GM23248 (cell line): ENCODE measurements at places on chromosomes 7 and 10. TPM values are rescaled to one million over a fixed set of nuclear protein-coding genes. Genes with fewer than 3 reads are reported as not detected.

Gene OPN1SW
- 2.2 and 2.6 TPM in 2 replicates for polyA plus RNA-seq

Gene SYT15B
- 1.5 and 1.8 TPM in 2 replicates for polyA plus RNA-seq

Gene AOAH
- polyA plus RNA-seq: not detected in 2 replicates

Gene NFKB2
- polyA plus RNA-seq: 5.7 and 6.7 TPM in 2 replicates

- no peak for DNase-seq
Measured at GRCh38 chr10:129784891-129785290, 179.2 kb downstream of the EBF3 start.

DNA sequence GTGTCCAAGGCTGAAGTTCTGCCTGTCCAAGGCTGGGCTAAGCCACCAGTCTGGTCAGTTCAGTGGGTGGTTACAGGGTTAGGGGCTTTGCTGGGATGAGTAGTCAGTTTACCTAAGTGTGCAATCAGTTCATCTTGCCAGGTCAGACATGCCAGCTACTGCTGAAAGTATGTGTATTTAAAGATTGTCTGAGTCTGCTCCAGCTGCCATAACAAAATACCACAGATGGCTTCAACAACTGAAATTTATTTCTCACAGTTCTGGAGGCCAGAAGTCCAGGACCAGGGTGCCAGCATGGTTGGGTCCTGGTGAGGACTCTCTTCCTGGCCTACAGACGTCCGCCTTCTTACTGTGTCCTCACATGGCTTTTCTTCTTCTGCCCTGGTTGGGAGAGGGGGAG, 52.4 kb upstream of the TNS3 start:
- DNase-seq: peak; percentile 31

- no peak for DNase-seq
Measured at GRCh38 chr7:87935384-87935706, 1.3 kb downstream of the ADAM22 start.

DNA sequence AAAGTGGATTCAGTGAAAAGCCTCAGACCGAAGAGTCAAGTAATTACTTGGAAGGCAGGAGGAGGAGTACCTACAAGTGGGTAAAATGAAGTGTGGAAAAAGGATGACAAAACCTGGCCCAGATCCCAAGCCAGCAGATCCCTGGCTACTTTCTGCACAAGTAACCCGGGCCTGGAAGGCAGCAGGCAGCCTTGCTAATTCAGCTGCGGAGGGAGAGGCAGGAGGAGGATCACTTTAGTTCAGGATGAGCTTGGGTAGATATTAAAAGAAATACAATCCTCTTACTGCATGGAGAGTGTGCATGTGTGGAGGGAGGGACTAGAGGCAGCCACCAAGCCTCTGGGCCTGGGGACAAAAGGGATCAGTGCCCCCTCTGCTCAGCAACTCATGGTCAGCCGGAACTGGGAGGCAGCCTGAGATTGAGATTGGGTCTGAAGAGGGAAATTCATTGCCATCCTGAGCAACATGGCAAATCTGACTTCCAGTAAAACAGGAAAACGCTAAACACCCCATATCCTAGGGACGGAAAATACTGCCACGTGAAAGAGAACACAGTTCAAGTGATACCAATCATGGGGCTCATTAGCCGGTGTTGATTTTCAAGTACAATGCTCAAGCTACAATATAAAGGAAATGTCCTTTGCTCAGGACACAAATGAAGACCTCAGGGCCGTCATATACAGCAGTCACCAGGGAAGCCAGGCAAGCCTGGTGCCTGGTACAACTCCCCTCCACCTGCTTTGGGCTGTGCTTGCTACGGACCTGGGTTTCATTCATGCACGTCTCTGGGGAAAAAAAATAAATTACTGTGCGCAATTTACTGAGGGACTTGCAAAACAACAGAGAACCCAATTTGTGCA, 1.3 kb downstream of the AMPH start:
- DNase-seq: peak; percentile 30

GRCh38 chr10:117674201-117674600, 131.7 kb downstream of the EMX2 start:
- DNase-seq: no peak

DNA sequence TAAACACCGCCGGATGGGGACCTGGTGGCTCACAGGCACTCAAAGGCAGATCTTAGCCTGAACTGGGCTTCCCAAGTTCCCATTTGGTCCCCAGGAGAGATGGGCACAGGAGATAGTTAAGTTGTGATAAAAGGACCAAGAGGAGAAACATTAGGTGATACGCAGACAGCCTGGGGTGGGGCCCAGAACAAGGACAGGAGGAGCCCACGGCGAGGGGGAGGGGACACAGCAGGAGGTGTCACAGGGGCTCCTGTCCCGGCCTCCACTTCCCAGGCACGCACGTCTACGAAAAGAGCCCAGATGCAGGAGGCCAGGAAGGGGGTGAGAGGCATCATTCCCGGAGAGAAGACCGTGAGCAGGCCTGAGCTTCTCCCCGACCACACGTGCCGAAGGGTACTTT, 16.3 kb upstream of the DNAAF5 start:
- DNase-seq: no peak

DNA sequence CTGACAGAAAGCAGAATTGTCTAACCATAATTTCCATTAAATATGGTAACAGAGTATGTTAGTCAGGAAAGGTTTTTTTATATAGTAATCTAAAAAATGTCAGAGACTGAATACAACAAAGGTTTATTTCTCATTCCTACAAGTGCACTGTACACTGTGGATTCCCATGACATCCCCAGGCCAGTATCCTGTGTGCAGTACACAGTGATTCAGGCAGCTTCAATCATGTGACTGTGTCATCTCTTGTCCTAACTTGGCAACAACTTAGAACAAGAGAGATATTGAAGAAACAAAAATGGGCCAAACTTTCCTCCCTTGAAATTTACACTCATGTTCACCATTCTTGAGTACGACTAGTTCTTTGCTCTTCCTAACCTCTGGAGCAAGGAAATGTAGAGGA, 189.8 kb upstream of the SEMA3A start:
- DNase-seq: peak; percentile 30

DNA sequence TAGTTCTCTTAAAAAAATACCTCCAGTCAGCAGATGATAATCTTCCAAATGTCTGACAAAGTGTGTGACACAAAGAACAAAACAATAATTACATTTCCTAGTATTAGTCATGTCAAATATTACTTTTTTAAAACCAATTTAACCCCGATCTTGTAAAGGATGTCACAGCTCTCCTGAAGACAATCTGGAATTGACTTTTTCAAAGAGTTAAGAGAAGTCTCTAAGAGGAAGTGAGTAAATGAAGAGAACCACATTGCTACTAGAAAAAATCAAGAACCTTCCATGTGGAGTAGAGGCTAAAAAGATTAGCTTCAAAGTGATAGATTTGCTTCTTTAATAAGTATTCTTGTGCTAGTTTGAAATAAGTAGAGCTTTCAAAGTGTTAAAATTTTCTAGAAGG, 218.2 kb upstream of the IMMP2L start:
- no peak for DNase-seq

- no peak for DNase-seq
Measured at GRCh38 chr10:48444861-48445841, 138.7 kb downstream of the MAPK8 start.

DNA sequence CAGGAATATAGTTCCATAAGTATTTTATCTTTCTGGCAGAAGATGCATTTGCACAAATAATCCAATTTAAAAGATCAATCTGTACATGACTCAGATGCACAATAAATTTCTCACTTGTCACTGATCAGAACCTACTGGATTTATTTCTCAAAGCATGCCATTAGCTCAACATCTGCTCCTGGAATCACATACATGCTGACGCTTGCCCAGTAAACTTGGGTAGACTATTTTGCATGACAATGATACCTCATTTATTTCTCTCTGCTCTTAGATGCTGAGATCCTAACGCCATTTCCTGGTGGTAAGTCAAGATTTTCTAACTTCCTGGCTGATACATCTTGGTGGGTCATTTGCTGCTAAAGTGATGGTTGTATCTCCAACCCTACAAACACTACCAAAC, 33.8 kb upstream of the C10orf120 start:
- DNase-seq: no peak

DNA sequence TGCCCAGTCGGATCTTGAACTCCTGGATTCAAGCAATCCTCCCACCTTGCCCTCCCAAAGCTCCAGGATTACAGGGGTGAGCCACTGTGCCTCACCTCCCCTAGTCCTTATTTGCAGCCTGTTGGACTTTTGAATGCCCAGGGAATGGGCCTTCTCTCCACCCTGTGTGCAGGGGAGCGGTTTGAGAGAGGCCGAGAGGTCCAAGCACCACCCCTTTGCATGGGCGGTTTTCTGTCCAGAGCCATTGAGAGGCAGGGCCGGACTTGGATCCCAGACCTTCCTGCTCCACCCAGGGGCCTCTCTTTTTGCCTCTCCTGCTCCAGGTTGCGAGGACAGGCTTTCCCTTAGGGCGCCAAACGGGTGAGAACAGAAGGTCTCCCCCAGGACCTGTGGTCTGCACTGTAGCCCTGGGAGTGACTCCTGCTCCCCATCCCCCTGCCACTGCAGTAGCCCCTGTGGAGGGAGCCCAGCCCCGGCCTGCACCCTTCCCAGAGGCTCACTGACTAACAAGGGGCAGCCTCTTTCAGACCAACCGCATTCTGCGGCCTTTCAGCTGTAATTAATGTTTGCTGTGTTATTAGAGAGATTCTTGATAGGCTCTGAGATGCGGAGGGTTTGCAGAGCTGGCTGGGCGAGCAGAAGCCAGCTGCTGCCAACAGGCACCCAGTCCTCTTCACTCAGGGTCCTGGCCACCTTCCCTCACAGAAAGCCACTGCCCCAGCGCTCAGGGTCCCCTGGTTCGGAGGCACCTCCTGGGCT, 57.9 kb downstream of the ELFN1 start:
- no peak for DNase-seq

- no peak for DNase-seq
Measured at GRCh38 chr7:47970761-47971160, 8.7 kb downstream of the HUS1 start.
